ENCODE measurements at places on chromosomes 12 and 14. TPM values are rescaled to one million over a fixed set of nuclear protein-coding genes. Genes with fewer than 3 reads are reported as not detected.

Gene ENDOU
- total RNA-seq = not detected

Gene AKAP5
- 1.9 TPM for total RNA-seq

Gene CRIP2
- 0.31 TPM for total RNA-seq

Gene IL25
- total RNA-seq = not detected

Gene TSHR
- not detected for total RNA-seq

Gene MOAP1
- total RNA-seq = 21.5 TPM

Gene RTL1
- total RNA-seq = not detected

Gene GPRC5A
- total RNA-seq = not detected

Gene GPRC5D
- total RNA-seq = not detected

Gene SLC25A21
- not detected for total RNA-seq

Gene NAV3
- not detected for total RNA-seq

Gene KRT4
- not detected for total RNA-seq

Gene SSPN
- not detected for total RNA-seq

Gene SMOC1
- not detected for total RNA-seq

Gene TMEM119
- total RNA-seq = not detected

Gene TDRD9
- 1.3 TPM for total RNA-seq

Gene PTHLH
- not detected for total RNA-seq

Gene CLEC2D
- total RNA-seq = 277 TPM

Gene SLC38A4
- total RNA-seq = not detected

Gene FSCB
- total RNA-seq = not detected

Gene A2ML1
- not detected for total RNA-seq

Gene EGLN3
- total RNA-seq = 13.7 TPM

Gene TRIAP1
- 40.9 TPM for total RNA-seq

Gene EAPP
- 28.8 TPM for total RNA-seq

Gene GZMH
- total RNA-seq = 9.0 TPM

Gene SALL2
- 1.9 TPM for total RNA-seq

Gene UBR7
- total RNA-seq = 39.0 TPM

Gene CELA1
- not detected for total RNA-seq

Gene KRT86
- total RNA-seq = 1.1 TPM

Gene SLC10A1
- not detected for total RNA-seq

Gene TMEM117
- total RNA-seq = 0.24 TPM

Gene NPFF
- not detected for total RNA-seq

Gene ERBB3
- total RNA-seq = 5.4 TPM

Gene AKAP6
- 1.7 TPM for total RNA-seq

Gene KRT78
- not detected for total RNA-seq

Gene RASSF9
- total RNA-seq = not detected

Gene NPAS3
- total RNA-seq = not detected

Gene SIX4
- 0.10 TPM for total RNA-seq

Gene KRT83
- total RNA-seq = not detected

Gene NGB
- total RNA-seq = not detected

Gene NELL2
- total RNA-seq = 47.4 TPM

Gene TMTC1
- total RNA-seq = not detected

Gene IQSEC3
- total RNA-seq = 1.7 TPM

Gene RPL6
- total RNA-seq = 1,130 TPM

Gene RFX4
- not detected for total RNA-seq

Gene IGF1
- total RNA-seq = 0.52 TPM

Gene TAS2R31
- total RNA-seq = 3.0 TPM

Gene PA2G4
- total RNA-seq = 323 TPM
